ENCODE measurements at places on chromosomes 16 and 17.

- no peak for DNase-seq
Measured at GRCh38 chr17:81807210-81807719, 3.3 kb downstream of the GCGR start.

DNA sequence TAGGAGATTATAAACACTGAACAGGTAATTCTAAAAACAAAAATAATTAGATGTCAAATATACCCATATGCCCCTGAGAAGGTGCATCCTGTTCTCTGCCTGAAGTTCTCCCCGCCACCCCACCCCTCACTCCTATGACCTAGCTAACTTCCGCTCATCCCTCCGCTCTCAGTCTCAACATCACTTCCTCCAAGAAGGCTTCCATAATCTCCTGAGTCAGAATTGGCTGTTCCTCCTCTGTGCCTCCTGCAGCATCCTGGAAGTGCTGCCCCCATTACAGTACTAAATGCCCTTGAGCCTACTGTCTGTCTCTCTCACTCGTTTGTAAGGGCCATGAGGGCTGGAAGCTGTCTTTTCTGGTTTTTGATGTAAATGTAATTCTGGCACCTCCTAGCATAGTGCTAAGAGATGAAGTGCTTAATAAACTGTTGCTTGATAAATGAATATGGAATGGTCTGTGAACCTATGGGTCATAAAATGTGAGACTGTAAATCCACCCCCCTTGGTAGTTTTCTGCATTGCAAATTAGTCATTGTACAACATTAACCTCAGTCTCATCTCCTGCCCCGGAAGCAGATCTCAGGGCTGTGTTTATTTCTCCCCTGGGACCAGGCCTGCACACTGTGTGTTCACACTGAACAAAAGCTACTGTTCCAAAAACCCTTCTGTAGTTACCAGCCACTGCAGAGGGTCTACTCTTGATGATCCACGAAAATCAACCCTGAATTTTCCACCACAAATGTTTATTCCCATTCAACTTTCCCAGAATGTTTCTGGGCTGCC, 3.9 kb upstream of the MYO1D start:
- no peak for DNase-seq

DNA sequence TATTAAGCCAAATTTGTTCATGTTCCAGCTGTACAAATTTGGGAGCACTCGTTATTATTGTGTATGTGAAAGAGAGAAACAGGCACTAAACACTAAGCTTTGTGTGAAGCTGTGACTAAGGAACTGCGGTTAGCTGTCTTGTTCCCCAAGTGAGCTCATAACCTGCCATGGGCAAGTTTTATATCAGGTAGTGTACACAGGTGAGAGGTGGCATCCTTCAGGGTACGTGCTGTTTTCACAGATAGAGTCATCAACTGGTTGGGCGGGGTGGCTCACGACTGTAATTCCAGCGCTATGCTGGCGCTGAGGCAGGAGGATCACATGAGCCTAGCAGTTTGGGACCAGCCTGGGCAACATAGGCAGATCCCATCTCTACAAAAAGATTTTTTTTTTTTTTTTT, 2.8 kb downstream of the DNAJA3 start:
- DNase-seq, result no peak

DNA sequence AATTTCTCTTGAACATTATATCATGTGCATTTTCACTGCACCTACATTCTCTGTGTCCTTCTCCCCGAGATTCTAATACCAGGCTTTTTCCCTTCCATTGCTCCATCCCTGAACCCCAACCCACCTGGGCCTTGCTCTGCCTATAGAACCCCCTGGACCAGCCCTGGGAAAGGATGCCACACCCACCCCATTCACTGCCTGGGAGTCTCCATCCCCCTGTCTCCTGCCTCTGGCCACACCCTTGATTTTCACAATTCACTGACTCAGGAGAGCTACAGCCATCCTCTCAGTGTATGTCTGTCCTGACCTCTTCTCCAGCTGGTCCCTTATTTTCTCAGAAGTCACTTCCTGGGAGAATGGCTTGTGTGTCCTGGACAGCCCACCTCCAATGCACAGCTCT, 27.9 kb upstream of the NGFR start:
- DNase-seq, result no peak

DNA sequence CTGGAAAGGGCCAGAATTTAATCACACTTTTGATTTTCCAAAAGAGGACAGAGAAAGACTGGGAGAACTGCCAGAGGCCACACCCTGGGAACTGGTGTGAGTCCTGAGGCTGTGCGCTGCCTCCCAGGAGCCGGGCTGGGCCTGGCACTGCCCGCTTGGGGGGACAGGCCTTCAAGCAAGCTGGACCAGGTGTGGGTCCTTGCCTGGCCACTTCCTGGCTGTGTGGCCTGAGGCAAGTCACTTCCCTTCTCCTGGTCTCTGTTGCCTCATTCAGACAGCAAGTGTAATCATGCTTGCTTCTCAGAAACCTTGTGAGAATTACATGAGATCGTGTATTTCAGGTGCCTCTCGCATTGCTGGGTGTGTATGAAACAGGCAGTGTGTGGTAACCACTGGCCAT, 143.0 kb downstream of the SNX29 start:
- no peak for DNase-seq

DNA sequence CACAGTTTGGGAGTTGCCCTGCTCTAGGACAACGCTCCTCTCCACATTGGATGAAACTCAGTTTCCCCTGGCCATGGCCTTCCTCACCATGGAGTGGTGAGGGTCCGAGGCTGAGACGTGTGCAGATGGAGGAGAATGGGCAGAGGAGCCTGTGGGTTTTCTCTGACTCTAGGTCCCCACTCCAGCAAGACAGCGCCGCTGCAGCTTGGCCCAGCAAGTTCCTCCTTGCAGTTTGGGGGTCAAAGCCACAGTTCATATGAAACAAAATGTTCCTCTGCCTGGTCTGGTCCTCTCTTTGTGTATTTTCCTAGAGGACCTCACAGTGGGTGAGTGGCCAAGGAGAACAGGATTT, 2.3 kb downstream of the C16orf54 start:
- no peak for DNase-seq

- no peak for DNase-seq
Measured at GRCh38 chr16:87392821-87393679, 914 bp downstream of the MAP1LC3B start.

DNA sequence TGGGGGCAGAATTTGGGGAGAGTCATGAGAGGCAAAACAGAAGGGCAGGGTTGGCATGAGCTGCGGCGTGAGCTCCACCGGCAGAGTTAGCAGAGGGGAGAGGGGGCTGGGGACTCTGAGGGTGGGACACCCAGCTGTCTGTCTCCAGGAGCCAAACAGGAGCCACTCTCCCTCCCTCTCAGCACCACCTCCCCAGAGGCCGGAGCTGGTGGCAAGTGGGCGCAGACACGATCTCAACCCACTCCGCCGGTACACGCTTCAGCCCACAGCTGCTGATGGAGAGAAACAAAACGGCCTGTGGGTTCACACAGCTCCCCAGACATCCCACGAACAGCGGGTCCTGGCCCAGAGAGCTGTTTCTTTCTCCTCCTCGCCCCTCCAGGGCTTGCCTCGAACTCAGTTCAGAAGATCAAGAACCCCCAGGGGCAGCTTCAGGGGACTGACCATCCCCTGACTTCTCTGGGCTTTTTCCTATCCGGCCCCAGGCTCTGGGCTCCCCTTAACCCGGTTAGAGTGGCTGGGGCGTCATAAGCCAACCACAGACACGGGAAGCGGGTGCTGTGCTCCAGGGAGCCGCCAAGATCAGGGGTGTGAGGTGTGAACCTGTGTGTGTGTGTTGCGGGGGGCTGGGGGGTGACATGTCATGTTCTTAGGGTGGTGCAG, 7.6 kb downstream of the RHBDF2 start:
- DNase-seq, result no peak

- DNase-seq, result no peak
Measured at GRCh38 chr16:50309156-50309526, 42.8 kb downstream of the ADCY7 start.

DNA sequence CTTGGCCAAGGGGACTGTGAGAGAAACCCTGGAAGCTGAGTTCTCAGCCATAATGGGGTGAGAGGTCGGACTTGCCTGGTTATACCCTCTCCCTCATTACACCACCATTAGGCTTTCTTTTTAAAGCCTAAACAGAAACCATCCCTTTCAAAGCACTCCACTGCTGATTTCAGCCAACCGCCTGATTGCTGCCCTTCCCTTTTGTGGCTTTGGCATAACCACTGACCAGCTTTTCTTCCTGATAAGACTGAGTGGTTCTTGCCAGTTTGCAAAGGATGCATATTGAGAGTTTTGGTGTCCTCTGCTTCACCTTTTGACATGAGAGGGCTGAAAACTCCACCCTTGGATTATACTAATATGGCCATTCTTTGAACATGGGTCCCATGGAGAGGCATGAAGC, 308.2 kb upstream of the GOT2 start:
- no peak for DNase-seq

DNA sequence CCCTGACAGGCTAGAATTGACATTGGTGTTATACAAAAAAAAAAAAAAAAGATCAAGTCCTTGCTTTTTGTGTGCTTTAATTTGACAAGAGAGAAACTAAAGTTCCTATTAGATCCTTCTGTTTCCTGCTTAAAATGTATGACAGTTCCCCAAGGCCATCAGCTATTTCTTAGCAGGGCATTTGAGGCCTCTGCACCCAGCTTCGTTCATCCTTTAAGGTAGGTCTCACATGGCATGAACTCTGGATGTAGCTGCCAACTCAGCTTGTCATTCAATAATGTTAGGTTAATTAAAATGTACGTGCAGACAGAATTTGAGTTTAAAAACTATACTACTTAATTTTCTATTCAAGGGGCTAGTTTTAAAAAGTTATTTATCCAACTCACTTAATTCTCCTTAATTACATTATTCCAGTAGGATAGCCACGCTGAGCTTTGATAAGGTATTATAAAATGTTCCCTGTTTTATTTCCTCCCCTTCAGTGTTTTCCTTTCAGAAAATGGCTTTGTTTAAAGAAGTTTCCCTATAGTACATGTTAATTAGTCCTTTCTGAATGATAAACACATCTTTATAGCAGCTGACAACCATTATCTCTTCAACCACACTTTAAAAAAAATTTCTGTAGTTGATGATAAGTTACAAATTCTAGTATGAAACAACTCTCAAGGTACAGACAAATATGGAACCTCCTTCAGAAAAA, 1.2 kb upstream of the RFFL start:
- no peak for DNase-seq

- no peak for DNase-seq
Measured at GRCh38 chr17:79003661-79004411, 5.7 kb downstream of the CANT1 start.

DNA sequence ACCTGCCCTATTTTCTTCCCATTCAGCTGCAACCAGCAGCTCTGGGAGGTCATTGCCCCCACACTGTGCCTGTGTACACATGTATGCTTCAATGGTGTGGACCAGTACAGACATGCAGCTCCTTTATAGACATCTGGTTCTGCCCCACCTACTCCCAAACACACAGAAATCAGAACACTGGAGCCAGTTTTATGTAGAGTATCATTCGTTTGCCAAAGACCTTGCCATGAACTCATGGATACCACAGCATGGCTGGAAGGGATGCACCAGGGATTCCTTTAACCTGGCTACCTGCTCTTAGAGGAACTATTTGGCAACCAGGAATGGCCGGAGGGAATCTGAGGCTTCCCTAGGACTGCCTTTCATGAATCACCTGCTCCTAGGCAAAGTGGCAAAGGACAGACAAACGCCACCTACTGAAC, 60.4 kb downstream of the ZFHX3 start:
- no peak for DNase-seq

DNA sequence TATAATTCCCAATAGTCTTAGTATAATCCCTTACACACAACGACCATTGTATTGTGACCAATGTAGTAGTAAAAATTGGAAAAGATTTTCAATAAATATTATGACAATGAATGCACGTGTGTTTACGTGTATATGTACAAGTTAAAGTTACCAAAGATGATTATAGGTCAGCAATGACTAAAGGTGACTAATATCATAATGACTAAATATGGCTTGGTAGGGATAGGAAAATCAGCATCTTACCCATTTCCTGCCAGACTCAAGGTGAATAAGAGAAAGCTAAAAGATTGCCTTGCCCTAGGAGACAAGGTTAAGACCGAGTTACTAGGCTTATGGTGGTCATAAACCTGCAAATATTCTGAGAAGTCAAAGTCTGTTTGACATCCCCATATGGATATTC, 34.4 kb downstream of the CPD start:
- DNase-seq, result no peak

GRCh38 chr16:73204359-73205152, 156.6 kb upstream of the ZFHX3 start:
- DNase-seq, result no peak

DNA sequence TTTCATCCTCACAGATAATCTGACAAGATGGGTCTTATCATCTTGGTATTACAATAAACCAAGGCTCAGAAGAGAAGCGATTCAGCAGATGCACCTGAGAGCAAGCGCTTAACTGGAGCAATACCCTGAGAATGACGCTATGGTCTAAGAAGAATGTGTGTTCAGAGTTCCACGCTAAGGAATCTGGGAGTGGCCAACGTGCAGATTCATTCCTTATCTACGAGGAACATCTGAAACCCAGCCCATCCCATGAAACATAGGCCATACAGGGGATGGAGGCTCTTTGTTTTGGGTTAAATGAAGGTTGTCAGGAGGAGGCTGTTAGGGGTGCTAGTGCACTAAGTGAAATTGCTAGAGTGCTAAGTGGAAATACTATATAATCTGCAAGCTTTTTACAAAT, 28.5 kb upstream of the KDM8 start:
- no peak for DNase-seq

DNA sequence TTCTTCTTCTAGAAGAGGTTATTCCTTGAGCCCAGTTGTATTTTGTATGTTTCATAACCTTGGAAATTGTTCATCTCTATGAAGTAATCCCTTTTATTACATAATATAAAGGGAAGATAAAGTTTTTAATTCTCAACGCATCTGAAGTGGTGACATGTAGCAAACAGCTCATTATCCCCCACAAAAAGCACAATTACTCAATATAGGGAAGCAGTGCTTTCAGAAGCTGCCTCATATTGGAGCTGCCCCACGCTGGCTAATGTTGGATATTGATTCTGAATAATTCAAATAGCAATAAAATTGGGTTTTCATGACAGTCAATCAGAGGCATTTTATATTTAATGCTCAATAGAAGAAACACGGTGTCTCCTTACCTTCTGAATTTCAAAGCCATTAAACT, 604.3 kb upstream of the RBFOX1 start:
- DNase-seq, result no peak

DNA sequence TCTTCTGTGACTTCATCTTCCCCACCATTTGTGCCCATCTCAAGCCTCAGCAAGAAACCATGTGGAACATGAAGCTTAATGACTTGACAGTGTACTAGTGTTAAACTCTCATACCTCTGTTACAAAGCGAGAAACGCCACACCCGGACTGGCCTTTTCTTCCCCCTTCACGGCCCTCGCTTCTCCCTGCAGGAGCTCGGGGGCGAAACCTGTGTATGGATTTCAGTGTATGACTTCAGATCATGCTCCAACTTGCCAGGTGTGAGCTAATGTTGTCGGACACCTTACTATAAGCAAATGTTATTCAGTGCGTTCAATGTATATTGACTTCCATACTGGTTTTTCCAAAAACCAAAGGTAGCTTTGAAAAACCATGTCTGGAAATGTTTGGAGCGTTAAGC, 20.1 kb upstream of the SLC5A11 start:
- DNase-seq, result no peak

DNA sequence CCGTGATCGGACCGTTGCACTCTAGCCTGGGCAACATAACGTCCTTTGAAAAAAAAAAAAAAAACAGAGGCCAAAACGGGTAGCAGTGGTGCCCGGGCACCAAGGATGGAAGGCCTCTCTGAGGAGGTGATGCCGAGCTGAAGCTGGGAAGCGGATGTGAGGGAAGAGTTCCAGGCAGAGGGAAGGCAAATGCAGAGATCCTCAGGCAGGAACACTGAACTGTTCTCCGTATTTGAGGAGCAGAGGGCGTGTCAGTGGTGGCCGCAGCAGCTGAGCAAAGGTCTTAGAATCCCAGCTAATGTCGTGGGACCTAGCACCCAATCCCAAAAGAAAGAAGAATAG, 656 bp upstream of the KCTD13 start:
- no peak for DNase-seq
